ENCODE measurements at places on chromosomes 1 and 21. TPM values are rescaled to one million over a fixed set of nuclear protein-coding genes. Genes with fewer than 3 reads are reported as not detected.
A peak's percentile ranks its signal among the peaks of the same experiment; 100 is the strongest.

Gene MCM3AP
- total RNA-seq, result 77.6 TPM

DNA sequence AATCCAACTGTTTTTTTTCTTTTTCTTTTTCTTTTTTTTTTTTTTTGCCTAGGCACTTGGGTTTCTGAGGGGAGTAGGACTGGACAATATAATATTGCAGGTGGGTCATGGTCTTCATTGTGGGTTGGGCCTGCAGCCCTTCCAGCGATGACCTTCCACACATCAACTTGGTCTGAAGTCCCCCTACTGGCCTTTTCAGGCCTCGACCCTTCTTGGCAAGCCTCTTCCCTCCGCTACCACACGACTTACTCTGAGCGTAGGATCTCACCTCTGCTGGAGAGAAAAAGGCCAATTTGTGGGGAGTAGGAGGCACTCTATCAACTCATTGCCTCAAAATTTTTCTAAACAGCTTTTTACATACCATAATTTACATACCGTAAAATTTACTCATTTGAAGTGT lies 51.1 kb upstream of the GRIK3 start:
- no peak for DNase-seq

DNA sequence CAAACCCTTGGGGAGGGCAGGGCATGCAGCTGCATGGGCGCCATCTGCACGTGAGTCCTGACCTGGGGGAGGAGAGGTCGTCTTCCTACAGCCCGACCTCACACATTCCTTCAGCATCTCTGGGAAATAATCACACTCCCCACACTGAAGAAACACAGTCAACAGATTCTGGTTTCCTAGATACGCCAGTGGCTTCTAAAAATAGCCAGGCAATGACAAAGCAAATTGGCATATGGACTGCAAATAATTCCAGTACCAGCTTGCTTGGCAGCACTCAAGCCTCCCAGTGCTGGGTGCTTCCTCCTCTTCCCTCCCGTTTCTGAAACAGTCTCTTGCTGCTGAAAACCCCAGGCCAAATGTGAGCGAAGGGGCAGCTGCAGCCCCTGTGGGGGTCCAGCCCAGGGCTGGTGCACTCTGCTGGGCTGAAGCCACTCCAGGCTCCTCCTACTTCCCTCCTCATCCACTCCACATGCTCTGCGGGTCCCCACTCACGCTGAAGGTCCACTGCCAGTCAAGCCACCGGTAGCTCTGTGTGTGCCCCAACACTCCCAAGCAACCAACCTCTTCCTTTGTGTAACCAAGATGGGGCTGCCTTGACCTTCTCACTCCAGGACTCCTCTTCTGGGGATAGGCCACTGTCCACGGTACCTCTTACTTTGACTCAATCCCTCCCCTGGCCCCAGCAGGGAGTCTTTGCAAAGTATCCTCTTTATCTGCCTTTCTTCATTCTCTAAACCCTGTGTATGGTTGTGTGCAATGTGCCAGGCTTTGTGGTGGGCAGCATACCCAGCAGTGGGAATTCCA lies 69.0 kb downstream of the KCND3 start:
- peak; percentile 92 for DNase-seq

- no peak for DNase-seq
Measured at GRCh38 chr1:45850017-45850416, 46.6 kb downstream of the MAST2 start.

DNA sequence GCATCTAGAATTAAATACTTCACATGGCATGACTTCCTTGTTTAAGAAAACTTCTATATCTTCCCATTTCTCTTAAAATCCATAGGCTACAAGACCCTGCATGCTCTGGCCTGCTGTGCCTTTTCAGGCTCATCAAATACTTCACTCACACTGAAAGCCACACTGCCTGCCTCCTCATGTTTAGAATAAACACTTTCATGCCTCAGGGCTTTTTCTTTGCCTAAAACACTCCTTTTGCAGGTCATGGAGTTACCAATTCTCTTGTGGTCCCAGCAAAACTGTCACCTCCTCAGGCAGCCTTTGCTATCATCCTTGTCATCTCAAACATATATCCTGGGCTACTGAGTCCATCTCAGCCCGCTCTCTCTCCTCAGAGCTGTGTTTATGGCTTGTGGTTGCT lies 5.5 kb downstream of the SGIP1 start:
- DNase-seq, result no peak
